ENCODE measurements at places on chromosomes 2 and 18.

DNA sequence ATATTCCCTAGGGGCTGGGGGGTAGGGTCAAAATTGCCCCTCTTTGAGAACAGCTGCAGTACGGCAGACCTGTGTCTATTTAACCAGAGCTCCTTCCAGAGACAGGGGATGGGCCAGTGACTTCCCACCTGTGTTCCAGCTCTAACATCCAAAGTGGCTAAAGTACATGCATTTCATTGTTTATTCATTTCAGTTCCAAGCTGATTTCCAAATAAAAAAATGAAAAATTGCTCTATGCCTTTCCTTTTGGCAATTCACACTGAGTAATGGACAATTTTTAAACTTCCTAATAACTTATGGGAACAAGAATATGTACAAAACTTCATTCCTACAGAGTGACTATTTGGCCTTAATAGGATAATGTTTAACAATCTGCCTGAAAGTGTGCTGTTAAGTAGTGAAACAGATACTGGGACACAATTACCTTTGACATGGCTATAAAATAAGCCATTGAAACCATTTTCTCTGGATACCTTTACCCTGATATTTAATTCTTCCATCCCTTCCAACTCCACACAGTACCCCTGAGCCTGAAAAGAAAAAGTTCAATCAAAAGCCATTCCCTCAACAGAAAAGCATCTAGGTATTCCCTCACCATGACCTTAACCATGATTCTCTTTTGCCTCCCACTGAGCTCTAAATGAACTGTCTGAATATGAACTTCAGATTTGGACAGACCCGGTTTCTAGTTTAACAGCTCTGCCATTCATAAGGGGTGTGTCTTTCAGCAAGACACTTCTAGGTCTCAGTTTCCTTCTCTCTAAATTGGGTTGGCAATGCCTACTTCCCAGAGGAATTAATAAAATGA lies 73.1 kb downstream of the RDH14 start:
- no peak for DNase-seq

GRCh38 chr18:72840109-72840508 lies 27.7 kb downstream of the NETO1 start:
- DNase-seq, result no peak

DNA sequence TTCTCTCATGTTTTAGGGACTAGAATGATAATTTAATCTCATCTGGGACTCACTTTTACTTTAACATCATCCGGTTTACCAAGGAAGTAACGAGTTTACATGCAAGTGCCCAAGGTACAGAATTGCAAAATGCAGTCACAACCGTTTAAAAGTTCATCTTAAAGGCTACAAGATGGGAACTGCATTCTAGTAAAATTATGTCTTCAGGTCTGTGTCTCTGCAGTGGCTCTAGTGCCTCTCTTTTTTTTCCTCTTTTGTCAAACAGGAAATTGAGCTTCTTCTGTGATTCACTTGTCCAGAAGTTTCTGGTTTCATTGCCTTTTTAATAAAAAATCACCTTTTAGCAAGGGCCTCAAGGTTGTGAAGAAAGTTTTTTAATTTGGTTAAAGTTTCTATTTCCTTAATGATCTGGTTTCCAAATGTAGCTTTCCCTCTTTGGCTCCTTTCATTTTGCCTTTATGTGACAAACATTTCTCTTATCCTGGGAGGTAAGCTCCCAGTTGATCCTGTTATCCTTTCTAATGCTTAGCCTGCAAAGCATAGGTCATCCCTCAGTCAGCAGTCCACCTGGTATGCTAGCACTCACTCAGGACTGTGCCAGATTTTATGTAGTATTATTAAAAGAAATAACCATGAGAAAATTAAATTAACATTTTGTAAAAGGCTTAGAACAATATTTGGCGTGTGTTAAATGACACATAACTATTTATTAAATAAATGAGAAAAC lies 2.4 kb downstream of the GLS start:
- no peak for DNase-seq

GRCh38 chr2:70835643-70836042 lies at the start of gene CD207:
Gene CD207 (minus strand): TSS chr2:70835816. CDS start chr2:70835776, 40 bp downstream.
- no peak for DNase-seq

GRCh38 chr2:230829959-230830358 lies 34.8 kb upstream of the ITM2C start:
- DNase-seq, result no peak

- DNase-seq, result no peak
Measured at GRCh38 chr2:101901241-101901640, 90.5 kb upstream of the IL1R2 start.

DNA sequence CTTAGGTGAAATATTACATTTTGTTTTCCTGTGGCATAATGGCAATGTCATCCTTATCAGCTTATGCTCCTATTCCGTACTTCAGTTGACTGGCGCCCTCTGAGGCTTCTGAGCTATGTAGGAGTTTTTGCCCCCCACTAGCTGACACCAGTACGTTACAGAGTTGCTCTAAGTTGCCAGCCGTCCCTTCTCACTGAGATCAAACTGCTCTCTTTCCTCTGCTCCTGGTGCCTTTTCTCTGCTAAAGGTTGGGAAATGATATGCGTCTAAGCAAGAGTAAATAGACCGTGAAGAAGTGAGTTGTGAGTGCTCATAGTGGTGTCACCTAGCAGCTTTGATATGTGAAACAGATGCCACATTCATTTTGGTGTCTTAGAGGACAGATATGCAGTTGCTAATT lies 99.2 kb downstream of the RAPGEF4 start:
- peak; percentile 45 for DNase-seq

GRCh38 chr2:36565712-36566111 lies 32.3 kb downstream of the FEZ2 start:
- no peak for DNase-seq

GRCh38 chr2:99337113-99338028 lies at the start of gene EIF5B:
Gene EIF5B (plus strand): TSS chr2:99337389. CDS start chr2:99337555, 166 bp downstream.
- DNase-seq, result peak; percentile 88

GRCh38 chr2:138359532-138359931 lies 142.0 kb upstream of the SPOPL start:
- no peak for DNase-seq

GRCh38 chr2:81007104-81007503 lies 702.6 kb upstream of the LRRTM1 start:
- DNase-seq, result no peak

DNA sequence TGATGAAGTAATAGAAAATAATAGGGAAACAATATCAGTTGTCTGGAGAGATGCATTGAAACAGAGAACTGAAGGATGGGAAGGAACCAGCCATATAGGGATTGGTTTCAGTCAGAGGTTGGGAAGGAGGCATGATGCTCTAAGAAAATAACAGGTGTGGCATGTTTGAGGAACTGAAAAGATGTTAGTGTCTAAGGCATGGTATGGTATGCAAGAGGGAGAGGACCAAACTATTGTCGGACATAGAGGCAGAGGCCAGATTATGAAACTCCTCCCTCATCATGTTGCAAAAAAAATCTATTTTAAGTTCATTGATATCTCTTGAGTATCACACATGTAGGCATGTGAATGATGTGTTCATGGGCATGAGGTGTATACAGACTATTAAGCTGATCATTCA lies 48.9 kb upstream of the EMILIN2 start:
- DNase-seq, result no peak

- no peak for DNase-seq
Measured at GRCh38 chr18:56273541-56274219, 364.7 kb downstream of the TXNL1 start.

DNA sequence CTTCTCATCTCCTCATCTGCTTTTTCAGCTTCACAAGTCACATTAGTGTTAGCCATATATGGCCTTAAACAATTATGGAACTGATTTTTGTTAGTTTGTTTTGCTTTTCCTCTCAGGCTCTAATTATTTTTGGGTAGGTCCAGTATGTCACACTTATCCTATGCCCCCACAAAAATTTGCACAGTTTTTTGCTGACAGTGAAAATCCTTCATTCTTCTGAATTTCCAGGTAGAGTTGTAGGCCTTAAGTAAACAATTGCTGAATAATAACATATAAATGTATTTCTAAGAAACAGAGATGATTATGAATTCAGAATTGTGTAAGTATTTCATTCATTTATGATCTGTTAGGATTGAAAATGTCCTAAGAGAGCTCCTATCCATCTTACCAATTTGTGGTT lies 8.6 kb upstream of the SERPINB10 start:
- no peak for DNase-seq

All from NCI-H2107 (cell line).